ENCODE measurements at places on chromosomes 12 and 14.

GRCh38 chr12:9087087-9087835 lies 28.5 kb downstream of the A2M start:
- no peak for DNase-seq

DNA sequence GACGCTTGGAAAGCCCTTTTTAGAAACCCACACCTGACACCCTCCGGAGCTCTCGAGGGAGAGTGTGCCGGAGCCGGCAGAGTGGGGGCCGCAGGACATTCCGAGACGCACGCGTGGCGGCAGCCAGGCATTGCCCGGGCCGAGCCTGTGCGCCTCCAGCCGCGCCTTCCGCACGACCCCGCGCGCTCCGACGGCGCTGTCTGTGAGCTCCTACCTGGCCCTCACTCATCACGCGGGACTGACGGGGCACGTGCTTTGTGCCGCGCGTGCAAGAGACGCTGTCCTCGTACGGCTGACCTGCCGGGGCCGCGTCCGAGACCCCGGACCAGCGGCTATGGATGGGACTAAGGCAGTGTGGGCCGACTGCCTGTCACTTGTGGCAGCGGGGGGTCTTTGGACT lies 5.2 kb downstream of the GALNT9 start:
- no peak for DNase-seq

DNA sequence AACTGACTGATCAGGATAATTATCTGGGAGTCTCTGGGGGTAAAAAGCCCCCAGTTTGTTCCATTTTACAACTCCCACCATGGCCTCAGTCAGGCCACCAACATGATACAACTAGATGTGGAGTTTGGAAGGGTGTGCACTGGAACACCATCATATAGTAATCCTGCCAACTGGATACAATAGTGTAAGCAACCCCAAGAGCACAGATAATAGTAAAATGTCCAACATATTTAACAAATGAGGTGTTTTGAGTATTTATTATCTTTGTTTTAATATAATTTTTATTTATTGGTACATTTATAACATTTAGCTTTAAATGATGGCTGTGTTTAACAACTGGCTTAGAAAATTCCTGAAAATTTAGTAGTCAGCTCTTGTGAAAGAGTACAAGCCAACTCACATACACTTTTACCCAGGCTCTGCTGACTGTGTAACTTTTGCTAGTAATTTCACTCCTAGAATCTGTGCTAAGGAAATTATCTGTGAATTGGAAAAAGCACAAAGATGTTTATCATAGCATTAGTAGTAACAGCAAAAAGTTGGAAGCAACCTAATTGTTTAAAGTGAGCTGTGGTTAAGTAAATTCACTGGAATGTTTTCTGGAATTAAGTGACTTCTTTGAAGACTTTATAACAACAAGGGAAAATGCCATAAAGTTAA lies 196.8 kb downstream of the RAD51B start:
- no peak for DNase-seq

- no peak for DNase-seq
Measured at GRCh38 chr14:32494609-32495434, 165.7 kb downstream of the AKAP6 start.

DNA sequence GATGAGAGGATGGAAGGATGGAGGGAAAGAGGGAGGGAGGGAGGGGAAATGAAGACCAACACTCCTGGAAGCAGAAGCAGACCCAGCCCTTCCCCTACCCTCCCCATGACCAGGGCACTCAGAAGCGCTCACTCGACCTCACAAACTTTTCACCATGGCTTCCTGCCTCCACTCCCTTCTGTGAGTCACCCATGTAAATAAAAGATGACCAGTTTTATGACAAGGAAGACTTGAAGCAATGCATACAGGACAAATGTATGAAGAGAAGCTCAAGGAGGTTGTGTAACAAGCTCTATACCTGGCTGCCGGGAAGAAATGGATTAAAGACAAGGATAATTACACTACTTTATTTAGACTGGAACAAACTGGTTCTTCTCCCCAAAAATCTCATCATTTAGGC lies 63.8 kb downstream of the CDC42BPB start:
- no peak for DNase-seq

GRCh38 chr12:6688543-6688998 lies 604 bp downstream of the ZNF384 start:
- no peak for DNase-seq

- DNase-seq: no peak
Measured at GRCh38 chr12:47975036-47975620, 11.7 kb downstream of the TMEM106C start.

GRCh38 chr12:116538076-116538591 lies 21.0 kb upstream of the MAP1LC3B2 start:
- DNase-seq: no peak

- no peak for DNase-seq
Measured at GRCh38 chr12:27014859-27015729, 910 bp upstream of the TM7SF3 start.

DNA sequence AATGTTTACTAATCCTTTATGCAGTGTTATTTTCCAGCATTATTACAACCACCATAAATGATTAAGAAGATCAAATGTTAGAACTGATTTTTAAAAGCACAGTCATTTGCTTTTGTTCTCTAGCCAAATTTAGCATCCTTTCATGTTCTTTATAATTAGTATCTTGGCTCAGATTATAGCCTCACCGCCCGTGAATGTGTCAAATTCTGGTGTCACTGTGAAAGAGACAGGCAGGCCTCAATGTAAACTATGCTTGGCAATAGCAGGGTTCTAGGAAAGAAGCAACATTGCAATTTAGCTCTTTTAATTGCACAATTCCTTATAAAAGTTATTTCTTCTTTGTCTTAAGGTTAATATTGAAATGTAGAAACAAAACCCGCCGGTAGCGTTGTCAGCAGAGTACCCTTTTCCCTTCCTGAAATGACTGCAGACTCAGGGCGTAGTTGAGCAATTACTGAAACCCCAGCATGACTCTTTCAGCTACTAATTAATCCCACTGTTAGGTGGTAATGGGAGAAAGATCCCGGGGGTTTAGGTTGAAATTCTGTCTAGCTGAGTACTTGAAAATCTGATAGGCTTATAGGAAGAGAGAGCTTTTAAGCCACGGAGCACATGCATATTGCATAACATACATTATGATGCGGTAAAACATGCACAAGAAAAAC lies 1600.5 kb upstream of the SEL1L start:
- no peak for DNase-seq

DNA sequence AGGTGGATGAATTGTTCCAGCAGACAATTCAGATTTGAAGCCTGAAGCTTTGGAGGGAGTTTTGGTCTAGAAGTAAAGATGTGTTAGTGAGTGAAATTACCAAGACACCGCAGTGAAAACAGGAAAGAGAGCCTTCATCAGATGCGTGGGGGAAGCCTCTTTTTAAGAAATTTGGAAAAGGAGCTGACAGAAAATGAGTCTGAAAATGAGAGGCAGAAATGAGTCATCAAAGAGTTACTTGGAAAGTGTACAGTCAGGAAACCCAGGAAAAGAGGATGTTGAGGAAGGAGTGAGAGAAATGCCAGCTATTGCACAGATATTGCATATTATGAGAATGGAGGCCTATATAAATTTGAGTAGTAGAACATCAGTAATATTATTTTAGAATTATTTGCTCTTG lies 520.7 kb downstream of the NRXN3 start:
- no peak for DNase-seq

GRCh38 chr14:61154641-61155040 lies 126.5 kb downstream of the TMEM30B start:
- no peak for DNase-seq

- DNase-seq: no peak
Measured at GRCh38 chr12:100545092-100545491, 28.4 kb upstream of the GAS2L3 start.

DNA sequence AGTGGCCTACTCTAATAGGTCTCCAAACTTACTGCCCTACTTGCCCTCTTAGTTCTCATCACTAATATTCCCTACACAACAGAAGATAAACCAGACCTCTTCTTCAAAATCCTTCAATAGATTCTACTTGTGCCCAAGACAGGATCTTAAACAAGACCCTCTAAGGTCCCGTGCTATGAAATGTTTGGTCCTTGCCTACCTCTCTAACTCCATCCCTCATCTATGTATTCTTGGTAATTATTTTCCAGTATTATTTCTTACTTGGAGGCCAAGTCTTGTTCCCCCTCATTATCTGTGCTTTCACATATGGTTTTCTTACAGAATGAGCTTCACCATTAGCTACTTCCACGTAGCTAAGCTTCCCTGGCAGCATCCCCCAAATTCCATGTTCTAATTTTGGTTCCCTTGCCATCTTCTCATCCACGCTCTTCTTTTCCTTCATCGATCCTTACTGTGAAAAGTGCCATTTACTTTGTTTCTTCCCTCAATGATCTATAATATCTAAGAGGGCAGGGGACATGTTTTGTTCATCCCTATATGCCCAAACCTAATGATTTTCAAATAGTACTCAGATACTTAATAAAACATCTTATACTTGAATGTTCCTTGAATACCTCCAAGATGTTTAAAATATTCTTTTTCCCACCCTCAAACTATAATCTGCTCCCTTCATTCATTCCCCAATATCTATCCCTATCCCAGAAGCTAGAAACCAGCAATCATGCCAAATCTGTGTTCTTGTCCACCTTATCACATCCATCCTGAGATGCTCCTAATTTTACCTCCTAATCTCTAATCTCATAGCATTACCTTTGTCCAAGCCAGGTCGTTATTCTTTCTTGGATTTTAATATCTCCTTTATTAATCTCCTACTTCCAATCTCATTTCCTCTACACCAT lies 10.1 kb downstream of the HNRNPC start:
- DNase-seq: no peak

DNA sequence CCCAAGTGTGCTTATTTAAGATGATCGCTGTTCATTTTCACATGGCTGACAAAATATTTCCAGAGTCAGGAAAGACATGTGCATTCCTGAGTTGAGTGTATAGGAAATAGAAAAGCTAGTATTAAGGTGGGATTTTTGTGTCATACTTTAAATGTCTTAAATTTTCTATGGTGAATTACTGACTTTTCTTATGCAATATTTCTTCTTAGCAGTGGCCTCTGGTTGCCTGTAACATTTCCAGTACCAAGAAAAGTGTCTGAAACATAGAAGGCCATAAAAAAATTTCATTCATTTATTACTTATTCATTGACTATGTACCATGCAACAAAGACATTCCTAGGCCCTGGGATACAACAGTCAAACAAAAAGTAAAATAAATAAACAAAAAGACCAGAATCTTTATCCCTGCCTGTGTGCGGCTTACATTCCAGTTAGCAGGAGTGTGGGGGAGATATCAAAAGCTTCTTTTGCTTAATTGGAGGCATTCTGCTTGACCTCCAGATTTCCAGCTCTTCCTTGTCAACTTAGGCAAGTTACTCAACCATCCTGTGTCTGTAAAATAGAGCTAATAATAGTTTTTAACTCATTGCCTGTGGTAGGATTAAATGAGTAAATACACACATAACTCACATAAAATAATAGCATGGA lies 216.3 kb upstream of the FLRT2 start:
- no peak for DNase-seq
